ENCODE measurements at places on chromosomes 2 and 18.

GRCh38 chr2:66717973-66718372, 283.0 kb downstream of the MEIS1 start:
- no peak for DNase-seq

GRCh38 chr2:190050001-190050400, 12.5 kb downstream of the MSTN start:
- DNase-seq, result peak; percentile 10

- no peak for DNase-seq
Measured at GRCh38 chr2:170264865-170265264, 86.9 kb downstream of the MYO3B start.

DNA sequence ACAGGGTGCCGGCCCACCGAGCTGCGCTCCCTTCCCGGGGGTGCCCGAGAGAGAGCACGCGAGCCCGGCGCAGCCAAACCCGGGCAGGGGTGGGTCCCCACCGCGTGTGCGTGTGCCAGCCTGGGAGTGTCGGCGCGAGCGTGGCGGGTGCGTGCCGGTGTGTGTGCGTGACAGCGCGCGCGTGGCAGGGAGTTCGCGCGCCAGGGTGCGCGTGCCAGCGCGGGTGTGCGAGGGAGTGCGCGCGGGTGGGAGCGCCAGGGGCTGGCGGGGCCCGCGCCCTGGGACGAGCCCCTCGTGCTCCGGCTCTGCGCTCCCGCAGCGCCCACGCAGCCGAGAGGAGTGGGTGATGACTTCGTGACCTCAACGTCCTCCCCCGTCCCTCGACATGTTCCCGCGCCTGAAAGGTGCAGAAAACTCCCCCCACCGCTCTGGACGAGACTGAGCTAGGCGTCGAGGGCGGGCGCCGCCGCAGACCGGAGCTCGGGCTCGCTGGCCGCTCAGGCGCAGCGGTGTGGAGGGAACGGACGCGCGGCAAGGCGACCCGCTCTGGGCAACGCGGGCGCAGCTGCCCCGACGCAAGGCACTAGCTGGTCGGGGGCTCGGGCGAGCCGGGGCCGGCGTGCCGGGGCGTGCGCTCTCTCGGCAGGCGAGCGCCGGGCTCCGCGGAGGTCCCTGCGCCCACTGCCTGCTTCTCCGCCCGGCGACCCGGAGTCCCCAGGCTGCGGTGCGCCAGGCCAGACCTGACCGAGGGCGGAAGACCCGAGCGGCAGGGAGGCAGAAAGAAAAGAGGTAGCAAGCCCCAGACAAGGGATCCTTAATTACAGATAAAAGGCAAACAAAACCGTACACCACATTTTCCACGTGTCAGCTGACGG, 582.8 kb downstream of the ZEB2 start:
- DNase-seq, result peak; percentile 48

DNA sequence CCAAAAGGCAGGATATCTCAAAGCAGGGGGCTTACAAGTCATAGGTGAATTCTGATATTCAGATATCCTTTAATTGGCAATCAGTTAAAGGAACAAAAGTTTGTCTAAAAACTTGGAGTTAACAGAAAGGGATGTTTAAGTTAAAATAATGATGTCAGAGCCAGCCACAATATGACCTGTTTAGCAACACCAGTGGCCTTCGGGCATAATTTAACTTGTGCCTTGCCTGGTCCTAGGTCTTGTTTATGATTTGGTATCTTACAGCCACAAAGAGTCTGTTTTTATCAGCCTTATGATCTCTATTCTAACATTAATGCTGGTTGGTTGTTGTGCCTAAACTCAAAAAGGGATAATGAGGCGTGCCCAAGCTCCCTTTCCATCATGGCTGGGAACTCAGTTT, 252.9 kb downstream of the RNF152 start:
- no peak for DNase-seq

DNA sequence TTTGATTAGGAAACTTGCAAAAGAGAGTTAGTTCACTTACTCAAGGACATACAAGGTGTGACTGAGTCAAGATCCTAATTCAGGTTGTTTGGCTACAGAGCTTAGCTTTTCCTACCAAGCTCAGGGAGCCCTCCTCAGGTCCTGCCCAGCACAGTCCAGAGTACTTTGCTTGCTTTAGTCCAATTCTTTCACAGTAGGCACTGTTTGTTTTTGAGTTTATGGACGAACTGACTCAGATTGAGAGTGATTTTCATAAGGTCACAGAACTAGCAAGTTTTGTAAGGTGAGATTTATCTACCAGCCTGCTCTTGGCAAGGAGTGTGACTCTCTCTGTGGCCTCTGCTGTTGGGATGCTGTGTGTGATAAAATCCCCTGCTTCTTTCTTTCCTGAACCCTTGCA, 310.5 kb downstream of the PTPRM start:
- no peak for DNase-seq

- no peak for DNase-seq
Measured at GRCh38 chr2:63654959-63655358, 66.2 kb downstream of the MDH1 start.

DNA sequence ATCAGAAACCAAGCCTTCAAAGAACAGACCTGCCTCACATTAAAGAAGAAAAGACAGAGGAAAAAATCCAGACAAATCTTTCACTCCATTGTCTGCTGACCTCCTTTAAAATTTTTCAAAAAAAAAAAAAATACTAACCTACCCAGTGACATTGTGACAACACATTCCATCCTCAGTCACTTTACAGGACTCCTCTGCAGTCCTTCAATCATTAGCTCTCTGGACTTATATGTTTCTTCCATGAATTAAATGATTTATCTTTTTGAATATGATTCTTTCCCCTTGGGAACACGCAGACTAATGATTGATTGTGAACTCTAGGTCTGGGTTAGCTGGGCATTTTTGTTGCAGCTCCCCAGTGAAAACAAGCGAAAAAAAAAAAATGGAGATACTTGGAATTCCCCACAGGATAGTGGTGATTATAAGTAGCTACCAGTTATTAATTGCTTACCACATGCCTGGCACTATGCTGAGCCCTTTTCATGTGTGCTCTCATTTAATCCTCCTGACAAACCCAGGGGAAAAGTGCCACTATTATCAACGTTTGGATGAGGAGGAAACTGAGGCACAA, 261.3 kb upstream of the NCKAP5 start:
- no peak for DNase-seq

GRCh38 chr2:226608451-226608850, 191.2 kb downstream of the IRS1 start:
- no peak for DNase-seq

- DNase-seq, result no peak
Measured at GRCh38 chr2:54908591-54908990, 141.7 kb downstream of the RTN4 start.

- no peak for DNase-seq
Measured at GRCh38 chr18:582465-582864, 2.3 kb downstream of the CETN1 start.

DNA sequence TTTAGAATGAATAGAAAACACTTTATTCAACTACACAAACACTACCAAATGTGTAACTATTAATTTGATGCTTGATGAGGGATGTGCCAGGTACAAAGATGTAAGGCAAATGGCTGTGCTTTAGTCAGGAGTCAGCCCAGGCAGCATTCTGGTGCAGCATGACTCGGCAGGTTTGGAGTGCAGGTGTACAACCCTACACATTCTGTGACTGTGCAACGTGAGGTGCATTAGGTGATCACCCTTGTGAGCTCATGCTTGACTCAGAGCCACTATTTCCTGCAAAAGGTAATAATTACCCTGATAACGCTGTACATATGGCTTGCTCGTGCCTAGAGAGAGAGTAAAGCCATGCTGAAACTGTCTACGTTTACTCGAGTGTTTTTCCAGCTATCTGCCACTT, 288.7 kb upstream of the DSEL start:
- no peak for DNase-seq

DNA sequence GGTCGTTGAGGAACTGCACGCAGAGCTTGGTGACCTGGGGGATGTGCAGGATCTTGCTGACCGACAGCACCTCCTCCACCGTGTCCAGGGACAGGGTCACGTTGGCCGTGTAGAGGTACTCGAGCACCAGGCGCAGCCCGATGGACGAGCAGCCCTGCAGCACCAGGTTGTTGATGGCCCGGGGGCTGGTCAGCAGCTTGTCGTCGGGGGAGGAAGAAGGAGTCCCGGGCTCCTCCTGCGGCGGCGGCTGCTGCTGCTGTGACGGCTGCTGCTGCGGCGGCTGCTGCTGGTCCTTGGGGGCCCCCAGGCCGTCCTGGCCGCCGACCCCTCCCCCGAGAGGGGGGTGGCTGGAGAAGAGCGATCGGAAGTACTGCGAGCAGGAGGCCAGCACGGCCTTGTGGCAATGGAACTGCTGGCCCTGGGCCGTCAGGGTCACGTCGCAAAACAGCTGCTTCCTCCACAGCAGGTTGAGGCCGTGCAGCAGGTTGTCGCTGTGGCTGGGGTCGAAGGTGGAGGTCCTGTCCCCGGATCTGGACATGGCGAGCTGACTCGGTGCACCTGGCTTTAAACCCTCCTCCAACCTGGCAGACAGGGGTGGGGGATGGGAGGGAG, 2.7 kb downstream of the KLHL14 start:
- DNase-seq, result no peak

GRCh38 chr2:40760071-40760666, 308.3 kb upstream of the SLC8A1 start:
- DNase-seq, result peak; percentile 57

- DNase-seq, result no peak
Measured at GRCh38 chr18:3688690-3689089, 238.7 kb downstream of the TGIF1 start.
